ENCODE measurements at places on chromosomes 5 and 9.

GRCh38 chr9:14823800-14824199, 86.4 kb downstream of the FREM1 start:
- no peak overlapping the region for H3K4me3 ChIP-seq
- H3K27me3 ChIP-seq: no peaks in the 10 kb centered on the region
- H3K36me3 ChIP-seq: peaks cover 43% of the 10 kb centered on the region
- H3K4me1 ChIP-seq: no peaks in the 10 kb centered on the region

DNA sequence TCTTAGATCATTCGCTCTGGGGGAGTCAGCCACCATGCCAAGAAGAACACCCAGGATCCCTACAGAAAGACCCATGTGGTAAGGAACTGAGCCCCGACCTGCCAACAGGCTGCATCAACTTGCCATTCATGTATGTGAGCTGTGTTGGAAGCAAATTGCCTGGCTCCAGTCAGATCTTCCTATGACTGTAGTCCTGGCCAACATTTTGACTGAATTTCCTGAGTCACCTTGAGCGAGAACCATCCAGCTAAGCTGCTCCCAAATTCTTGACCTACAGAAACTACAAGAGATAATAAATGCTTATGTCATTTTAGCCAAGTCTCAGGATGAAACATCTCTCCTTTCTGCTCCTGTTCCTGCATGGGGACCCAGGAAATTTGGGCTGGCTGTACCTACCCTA, 40.0 kb upstream of the SLC44A1 start:
- no peaks in the 10 kb centered on the region for H3K27me3 ChIP-seq
- no peaks in the 10 kb centered on the region for H3K36me3 ChIP-seq
- no peak for DNase-seq
- peaks cover 9% of the 10 kb centered on the region for H3K4me1 ChIP-seq
- H3K27ac ChIP-seq: no peak overlapping the region

GRCh38 chr5:53446908-53447307, 33.5 kb upstream of the FST start:
- H3K4me3 ChIP-seq: no peak overlapping the region
- DNase-seq: no peak
- no peaks in the 10 kb centered on the region for H3K36me3 ChIP-seq
- peaks cover 2% of the 10 kb centered on the region for H3K4me1 ChIP-seq

DNA sequence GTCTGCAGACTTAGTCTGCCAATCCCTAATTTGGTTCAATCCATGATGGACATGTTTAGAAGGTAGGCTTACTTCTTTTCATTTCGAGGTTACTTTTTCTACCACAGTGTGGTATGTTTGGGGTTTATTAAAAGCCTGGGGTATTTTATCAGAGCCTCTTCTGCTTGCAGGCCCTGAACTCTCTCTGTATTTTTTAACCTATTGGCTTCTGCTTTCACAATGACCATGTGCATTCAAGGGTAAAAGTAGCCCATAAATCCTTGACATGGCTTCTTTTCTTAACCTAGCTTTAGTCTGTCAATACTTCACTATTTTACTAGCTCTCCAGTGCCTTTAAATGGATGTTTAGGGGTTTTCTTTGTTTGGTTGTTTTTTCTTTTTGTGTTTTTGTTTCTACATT, 286.6 kb downstream of the FER start:
- DNase-seq: no peak
- H3K36me3 ChIP-seq: no peaks in the 10 kb centered on the region
- H3K4me3 ChIP-seq: no peak overlapping the region
- H3K27ac ChIP-seq: no peak overlapping the region

- no peak overlapping the region for H3K27ac ChIP-seq
- peak overlapping the region; percentile 66 for H3K4me3 ChIP-seq
- H3K36me3 ChIP-seq: no peaks in the 10 kb centered on the region
- peaks cover 20% of the 10 kb centered on the region for H3K4me1 ChIP-seq
- no peak for DNase-seq
- peaks cover 30% of the 10 kb centered on the region for H3K27me3 ChIP-seq
Measured at GRCh38 chr5:52987711-52988331, 1.3 kb upstream of the ITGA2 start.
